ENCODE measurements at places on chromosomes 2 and 18. TPM values are rescaled to one million over a fixed set of nuclear protein-coding genes. Genes with fewer than 3 reads are reported as not detected.

Gene SCYGR8
- not detected for total RNA-seq

Gene MAP3K19
- total RNA-seq: not detected

Gene TBC1D8
- total RNA-seq: 87.0 TPM

Gene KCNJ3
- not detected for total RNA-seq

Gene PRKAG3
- not detected for total RNA-seq

Gene CD226
- total RNA-seq: 0.23 TPM

Gene ANKAR
- 1.7 TPM for total RNA-seq

Gene HOXD13
- total RNA-seq: 0.27 TPM

Gene LIMS3
- not detected for total RNA-seq

Gene VWA3B
- total RNA-seq: 0.33 TPM

Gene LHCGR
- total RNA-seq: not detected

Gene RND3
- total RNA-seq: 46.2 TPM

Gene CPSF3
- 51.2 TPM for total RNA-seq

Gene MLPH
- total RNA-seq: 327 TPM

Gene PXDN
- 11.0 TPM for total RNA-seq

Gene FAM237A
- total RNA-seq: not detected

Gene SKOR2
- total RNA-seq: not detected

Gene HAAO
- not detected for total RNA-seq

Gene ERMN
- not detected for total RNA-seq

Gene COL4A4
- 2.1 TPM for total RNA-seq

Gene CYP27A1
- 0.14 TPM for total RNA-seq

Gene CCNYL1
- 23.5 TPM for total RNA-seq

Gene ADRA2B
- total RNA-seq: 0.09 TPM

Gene CAPN14
- 0.03 TPM for total RNA-seq

Gene GALNT5
- total RNA-seq: 2.0 TPM

Gene CYP1B1
- 4.2 TPM for total RNA-seq

Gene CNGA3
- not detected for total RNA-seq

Gene ZSWIM2
- not detected for total RNA-seq
